ENCODE measurements at places on chromosomes 7 and 10.
A peak's percentile ranks its signal among the peaks of the same experiment; 100 is the strongest.

DNA sequence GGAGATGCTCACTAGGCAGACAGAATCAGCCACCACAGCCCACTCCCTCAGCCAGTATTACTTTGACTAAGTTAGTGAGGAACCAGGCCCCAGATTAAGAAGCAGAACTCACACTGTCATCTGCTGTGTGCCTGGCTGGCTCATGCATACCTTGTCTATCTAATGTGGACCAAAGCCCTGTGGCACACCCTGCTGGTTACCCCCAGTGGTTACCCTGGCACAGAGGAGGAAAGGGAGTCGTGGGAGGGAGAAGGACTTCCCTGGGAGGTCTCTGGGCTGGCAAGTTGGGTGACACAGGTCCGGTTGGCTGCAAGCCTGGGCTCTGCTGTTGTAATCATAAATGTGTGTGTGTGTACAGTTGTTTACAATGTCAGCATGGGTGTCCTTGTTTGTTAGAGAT, 7.5 kb upstream of the SH2D4B start:
- DNase-seq, result peak; percentile 68

DNA sequence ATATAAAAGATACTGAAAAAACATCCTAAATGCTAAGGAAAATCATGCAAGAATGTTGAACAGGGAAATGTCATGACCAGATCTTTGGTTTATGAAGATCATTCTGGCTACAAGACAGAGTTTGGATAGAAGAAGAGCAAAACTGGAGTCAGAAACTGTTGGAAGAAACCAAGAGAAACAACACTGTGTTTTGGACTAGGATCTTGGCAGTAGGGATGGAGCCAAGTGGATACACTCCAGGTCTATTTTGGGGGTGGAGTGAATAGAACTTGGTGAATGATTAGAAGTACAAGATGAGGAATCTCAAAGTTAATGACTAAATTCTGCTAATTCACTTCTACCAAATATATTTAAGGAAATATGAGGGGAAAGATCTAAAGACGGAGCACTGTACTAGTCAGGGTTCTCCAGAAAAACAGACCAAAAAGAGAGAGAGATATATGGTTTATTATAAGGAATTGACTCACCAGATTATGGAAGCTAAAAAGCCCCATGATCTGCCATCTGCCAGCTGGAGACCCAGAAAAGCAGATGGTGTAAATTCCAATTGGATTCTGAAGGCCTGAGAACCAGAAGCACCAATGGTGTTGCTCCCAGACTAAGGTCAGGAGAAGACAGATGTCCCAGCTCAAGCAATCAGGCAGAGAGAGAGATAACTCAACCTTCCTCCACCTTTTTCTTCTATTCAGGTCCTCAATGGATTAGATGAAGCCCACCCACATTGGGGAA, 254.9 kb downstream of the TRIL start:
- DNase-seq, result no peak

DNA sequence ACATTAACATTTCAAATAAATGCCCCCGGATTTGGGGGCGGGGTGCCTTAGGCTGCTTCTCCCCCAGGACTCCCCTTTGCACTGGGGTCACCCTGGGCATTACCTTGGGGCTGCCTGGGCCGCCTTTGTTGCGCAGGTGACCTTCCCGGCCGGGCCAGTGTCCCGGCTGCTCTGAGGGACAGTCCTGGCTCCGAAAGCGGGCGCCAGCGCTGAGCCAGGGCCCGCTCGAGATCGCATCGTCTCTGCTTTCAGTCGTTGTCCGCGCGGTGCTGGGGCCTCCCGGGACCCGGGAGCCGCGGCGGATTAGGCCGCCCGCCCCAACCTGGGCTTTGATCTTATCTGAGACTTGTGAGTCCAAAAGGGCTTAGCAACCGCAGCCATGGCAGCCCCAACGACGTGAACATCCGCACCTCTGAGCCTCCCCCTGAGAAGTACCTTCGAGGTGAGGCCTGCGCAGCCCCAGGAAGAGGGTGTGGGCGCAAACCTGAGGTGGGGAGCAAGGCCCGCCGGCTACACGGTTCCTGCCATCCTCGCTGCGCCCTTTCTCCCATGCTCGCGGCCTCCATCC, 14.8 kb upstream of the WAPL start:
- peak; percentile 90 for DNase-seq

DNA sequence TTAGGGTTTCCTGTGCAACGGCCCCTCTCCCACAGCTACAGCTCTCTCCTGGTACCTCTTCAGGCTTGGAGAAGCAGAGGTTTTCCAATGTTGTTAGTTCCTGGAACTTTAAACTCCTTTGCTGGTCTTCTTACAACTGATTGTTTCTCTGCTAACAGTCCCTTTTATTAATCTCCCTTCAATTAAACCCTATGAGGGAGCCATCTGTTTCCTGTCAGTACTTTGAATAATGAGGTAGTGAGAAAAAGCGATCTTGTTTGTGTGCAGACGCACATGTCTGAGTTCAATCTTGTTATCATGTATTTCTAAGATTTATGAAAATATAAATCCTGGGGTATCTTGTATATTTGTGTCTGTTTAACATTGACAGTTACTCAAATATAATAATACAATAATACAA, 102.4 kb downstream of the MDFIC start:
- DNase-seq, result no peak

Measured in H7 (cell line).